PC-3 (cell line): ENCODE measurements at places on chromosomes 3 and 15. TPM values are rescaled to one million over a fixed set of nuclear protein-coding genes. Genes with fewer than 3 reads are reported as not detected.
A peak's percentile ranks its signal among the peaks of the same experiment; 100 is the strongest.

DNA sequence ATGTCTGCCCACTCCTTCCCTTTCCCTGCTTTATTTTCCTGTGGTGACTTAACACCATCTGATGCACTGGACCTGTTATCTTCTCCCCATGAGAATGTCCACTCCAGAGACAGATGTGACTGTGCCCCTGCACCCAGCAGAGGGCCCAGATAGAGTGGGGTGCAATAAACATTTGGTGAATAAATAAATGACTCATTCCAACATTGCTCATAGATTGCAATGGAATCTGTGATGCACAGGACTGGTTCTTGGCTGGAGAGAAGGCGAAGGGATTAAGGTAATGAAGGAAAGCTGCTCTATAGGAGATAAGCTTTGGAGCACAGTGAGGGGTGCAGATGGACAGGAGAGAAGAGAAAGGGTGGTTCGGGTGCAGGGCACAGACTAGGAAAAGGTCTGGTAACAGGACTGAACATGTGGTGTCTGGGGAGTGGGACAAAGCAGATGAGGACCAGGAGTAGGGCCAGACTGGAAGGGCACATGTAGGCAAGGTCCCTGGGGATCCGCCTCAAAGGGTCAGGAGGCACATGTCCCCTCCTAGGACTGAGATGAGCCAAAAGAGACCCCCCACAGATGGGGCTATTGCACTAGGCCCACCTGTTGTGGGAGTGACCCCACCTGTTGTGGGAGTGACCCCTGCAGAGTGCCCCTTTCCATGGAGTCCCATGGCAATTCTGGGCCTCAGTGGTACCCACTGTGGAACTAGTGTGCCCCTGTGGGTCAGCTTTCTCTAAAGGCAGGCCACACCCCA lies 17.5 kb upstream of the POC1A start:
- no peaks in the 10 kb centered on the region for H3K27me3 ChIP-seq
- H3K4me3 ChIP-seq: no peak overlapping the region
- H3K27ac ChIP-seq: peak overlapping the region; percentile 24; the same call in 1 of the 2 replicates
- DNase-seq: peak; percentile 76

DNA sequence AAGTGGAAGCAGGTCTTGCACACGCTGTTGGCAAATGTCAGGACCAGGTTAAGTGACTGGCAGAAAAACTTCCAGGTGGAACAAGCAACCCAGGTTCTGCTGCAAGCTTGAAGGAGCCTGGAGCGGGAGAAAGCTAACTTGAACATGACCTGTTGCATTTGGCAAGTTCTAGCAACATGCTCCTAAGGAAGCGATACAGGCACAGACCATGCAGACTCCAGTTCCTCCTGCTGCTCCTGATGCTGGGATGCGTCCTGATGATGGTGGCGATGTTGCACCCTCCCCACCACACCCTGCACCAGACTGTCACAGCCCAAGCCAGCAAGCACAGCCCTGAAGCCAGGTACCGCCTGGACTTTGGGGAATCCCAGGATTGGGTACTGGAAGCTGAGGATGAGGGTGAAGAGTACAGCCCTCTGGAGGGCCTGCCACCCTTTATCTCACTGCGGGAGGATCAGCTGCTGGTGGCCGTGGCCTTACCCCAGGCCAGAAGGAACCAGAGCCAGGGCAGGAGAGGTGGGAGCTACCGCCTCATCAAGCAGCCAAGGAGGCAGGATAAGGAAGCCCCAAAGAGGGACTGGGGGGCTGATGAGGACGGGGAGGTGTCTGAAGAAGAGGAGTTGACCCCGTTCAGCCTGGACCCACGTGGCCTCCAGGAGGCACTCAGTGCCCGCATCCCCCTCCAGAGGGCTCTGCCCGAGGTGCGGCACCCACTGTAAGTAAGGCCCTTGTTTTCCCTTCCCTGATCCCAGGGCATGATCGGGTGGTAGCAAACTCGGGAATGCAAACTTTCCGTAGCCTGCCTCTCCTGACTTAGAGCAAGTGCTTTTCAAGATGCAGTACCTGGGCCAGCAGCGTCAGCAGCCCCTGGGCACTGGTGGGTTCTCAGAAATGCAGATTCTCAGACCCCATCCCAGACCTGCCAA lies 759 bp downstream of the GALNT15 start:
- H3K4me3 ChIP-seq: no peak overlapping the region
- H3K36me3 ChIP-seq: no peaks in the 10 kb centered on the region
- no peaks in the 10 kb centered on the region for H3K27me3 ChIP-seq

DNA sequence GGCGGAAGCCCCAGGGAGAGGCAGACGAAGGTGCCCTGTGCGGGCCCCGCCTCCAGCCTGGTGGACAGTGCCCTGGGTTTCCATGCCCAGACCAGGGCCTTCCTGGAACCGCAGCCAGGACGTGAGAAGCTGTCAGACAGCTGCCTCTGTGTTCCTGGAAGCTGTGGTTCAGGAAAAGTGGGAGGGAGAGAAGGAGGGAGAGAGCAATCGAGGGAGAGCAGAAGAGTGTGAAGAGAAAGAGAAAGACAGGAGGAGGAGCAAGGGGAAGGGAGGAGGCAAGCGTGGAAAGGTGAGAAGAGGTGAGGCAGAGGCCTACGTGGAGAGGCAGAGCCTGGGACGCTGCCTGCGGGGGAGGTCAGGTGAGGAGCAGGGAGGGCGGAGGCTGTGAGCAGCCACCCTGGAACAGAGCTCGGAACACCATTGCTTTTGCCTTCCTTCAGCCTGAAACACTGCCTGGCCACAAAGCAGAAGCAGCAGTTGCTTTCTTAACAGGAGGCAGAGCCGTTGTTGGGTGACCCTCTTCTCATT lies 18.6 kb downstream of the ZDHHC19 start:
- H3K4me1 ChIP-seq: no peaks in the 10 kb centered on the region
- no peaks in the 10 kb centered on the region for H3K36me3 ChIP-seq
- no peak overlapping the region for H3K27ac ChIP-seq
- H3K27me3 ChIP-seq: no peaks in the 10 kb centered on the region

DNA sequence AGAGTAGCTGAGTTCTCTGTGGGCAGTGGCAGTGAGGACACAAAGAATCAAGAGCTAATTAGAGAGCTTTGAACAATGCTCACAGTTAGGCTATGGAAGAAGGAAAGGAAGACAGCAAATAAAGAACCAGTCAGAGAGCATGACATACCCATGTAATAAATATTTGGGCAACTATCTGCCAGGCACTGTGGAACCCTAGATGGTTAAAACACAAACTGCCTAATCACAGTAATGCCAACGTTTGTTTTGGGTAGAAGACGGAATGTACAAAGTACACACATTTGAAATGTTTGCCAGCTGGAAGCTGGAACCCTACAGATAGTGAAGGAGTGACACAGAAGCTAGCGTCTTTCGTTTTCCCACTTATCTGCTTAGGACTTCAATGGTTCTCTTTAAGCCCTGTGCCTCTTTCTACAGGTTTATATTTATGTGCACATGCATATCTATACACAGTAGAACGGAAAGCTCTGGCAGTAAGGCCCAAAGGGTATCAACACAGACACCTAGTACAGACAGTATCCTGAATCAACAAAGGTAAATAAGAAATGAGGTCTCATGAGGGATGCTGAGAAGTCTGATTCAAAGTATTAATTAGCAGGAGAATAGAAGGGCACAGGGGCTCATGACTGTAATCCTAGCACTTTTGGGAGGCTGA lies 44.6 kb downstream of the ANKRD28 start:
- H3K27me3 ChIP-seq: no peaks in the 10 kb centered on the region
- peak overlapping the region; percentile 21 for H3K27ac ChIP-seq
- peak; percentile 45 for DNase-seq
- H3K4me3 ChIP-seq: no peak overlapping the region
- H3K36me3 ChIP-seq: peaks cover 19% of the 10 kb centered on the region; the same call in 1 of the 2 replicates
- peaks cover 15% of the 10 kb centered on the region for H3K4me1 ChIP-seq

GRCh38 chr3:11273891-11274291 lies 1.7 kb downstream of the ATG7 start:
- H3K27me3 ChIP-seq: no peaks in the 10 kb centered on the region
- DNase-seq: peak; percentile 78
- H3K4me3 ChIP-seq: peak overlapping the region; percentile 83
- peaks cover 33% of the 10 kb centered on the region for H3K4me1 ChIP-seq
- peaks cover 22% of the 10 kb centered on the region for H3K36me3 ChIP-seq

CMTM8 gene
- total RNA-seq: 1.4 and 5.2 TPM in 2 replicates

A4GNT gene
- not detected in 2 replicates for total RNA-seq
